Progenitor cell of endocrine pancreas (in vitro differentiated cells): ENCODE measurements at places on chromosomes 2 and 18.

DNA sequence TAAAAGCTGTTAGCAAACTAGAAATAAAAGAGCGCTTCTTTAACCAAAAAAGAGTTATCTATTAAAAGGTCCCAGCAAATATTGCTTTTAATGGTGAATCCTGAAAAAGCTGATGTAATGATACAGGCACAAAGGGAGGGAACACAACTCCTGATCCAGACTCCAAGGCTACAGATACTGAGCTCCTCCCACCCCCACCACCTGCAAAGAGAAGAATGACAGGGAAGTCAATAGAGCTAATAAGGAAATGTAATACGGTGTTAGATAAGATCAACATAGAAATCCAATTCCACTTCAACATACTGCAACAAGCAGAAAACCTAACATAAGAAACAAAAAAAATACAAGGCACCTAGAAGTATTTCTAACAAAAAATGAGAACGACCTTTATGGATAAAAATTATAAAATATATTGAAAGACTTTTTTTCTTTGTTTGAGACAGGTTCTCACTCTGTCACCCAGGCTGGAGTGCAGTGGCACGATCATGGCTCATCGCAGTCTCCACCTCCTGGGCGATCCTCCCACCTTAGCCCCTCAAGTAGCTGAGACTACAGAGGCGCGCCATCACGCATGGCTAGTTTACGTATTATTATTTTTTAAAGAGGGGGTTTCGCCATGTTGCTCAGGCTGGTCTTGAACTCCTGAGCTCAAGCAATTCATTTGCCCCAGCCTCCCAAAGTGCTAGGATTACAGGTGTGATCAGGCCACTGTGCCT is 192.2 kb downstream of the HDAC4 start:
- H3K4me3 ChIP-seq, result peak overlapping the region; percentile 9
- H3K36me3 ChIP-seq, result no peaks in the 10 kb centered on the region
- H3K27me3 ChIP-seq, result no peaks in the 10 kb centered on the region
- no peak for DNase-seq
- H3K27ac ChIP-seq, result peak overlapping the region; percentile 71
- H3K4me1 ChIP-seq, result peaks cover 15% of the 10 kb centered on the region

- H3K4me1 ChIP-seq, result peaks cover 14% of the 10 kb centered on the region
- peaks cover 18% of the 10 kb centered on the region for H3K27me3 ChIP-seq
- H3K27ac ChIP-seq, result no peak overlapping the region
- H3K4me3 ChIP-seq, result no peak overlapping the region
- no peak for DNase-seq
Observed at GRCh38 chr2:20469595-20469994, 22.7 kb downstream of the RHOB start.

GRCh38 chr18:79912409-79912991 is 39.0 kb downstream of the SLC66A2 start:
- H3K4me3 ChIP-seq, result no peak overlapping the region
- H3K36me3 ChIP-seq, result peaks cover 45% of the 10 kb centered on the region
- DNase-seq, result no peak
- H3K27me3 ChIP-seq, result no peaks in the 10 kb centered on the region
- no peak overlapping the region for H3K27ac ChIP-seq

DNA sequence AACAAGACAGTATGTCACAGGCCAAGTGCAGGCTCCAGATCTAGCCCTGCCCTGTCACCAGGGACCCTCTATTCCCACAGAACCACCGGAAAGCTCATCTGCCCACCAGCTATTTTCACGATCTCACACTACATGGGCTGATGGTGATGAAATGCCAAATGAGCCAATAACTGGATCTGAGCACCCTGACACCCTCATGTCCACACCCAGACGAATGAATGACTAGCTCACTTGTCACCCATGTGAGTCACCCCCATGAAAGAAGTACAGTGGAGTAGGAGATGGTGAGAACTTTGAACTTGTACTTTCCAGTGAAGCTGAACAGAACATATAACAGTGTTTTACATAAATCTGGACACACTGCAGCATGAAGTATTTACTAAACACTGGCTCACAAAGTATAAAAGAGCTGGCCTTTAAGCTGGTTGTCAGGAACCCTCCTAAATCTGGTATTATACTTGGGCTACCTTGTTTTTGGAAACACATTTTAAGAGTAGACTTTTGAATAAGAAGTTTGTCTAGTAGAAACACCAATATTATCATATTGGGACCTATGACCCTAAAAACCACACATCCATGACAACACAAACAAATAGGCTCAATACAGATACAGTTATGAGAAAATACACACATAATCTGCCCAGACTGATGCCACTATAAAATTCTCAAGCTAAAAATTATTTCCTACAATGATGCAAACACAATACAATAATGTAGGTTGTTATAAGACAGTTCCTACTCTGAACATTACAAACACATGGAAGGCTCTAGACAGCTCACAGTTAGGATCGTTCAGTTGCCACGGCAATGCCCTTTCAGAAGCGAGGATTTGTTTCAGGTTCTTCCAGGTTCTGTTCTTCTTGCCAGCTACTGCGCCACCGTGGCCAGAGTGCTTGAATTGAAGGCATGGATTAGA is 19.0 kb downstream of the INO80C start:
- peaks cover 8% of the 10 kb centered on the region for H3K36me3 ChIP-seq
- DNase-seq, result no peak
- H3K27me3 ChIP-seq, result no peaks in the 10 kb centered on the region
- H3K27ac ChIP-seq, result peak overlapping the region; percentile 67
- H3K4me3 ChIP-seq, result no peak overlapping the region

DNA sequence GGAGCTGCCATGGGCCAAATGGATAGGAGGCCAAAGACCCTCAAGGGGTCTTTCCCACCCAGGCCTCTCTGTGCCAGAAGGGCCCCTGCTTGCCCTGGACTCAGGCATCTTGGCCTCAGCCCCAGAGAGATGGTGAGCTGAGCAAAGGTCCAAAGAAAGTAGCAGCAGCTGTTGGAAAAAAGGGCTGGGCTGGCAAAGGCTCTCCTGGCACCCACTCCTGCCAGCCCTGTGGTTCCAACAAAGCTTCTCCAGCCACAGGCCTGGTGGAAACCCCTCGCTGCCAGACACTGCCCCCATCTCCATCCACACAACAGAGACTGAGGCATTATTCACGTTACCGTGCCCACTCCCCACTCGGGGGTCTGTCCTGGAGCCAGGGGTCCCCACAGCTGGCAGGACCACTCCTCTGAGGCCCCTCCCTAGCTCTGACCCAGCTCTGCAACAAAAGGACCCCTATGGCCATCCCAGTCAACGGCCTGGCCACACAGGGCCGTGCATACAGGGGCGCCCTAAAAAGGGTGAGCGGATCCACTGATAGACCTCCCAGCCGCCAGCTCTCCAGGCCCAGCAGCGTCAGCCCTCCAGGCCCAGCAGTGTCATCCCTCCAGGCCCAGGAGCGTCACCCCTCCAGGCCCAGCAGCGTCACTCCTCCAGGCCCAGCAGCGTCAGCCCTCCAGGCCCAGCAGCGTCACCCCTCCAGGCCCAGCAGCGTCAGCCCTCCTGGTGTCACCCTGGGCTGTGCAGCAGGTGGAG is 10.1 kb downstream of the BIN1 start:
- no peaks in the 10 kb centered on the region for H3K36me3 ChIP-seq
- no peak overlapping the region for H3K4me3 ChIP-seq
- H3K27me3 ChIP-seq, result no peaks in the 10 kb centered on the region
- H3K4me1 ChIP-seq, result peaks cover 30% of the 10 kb centered on the region

DNA sequence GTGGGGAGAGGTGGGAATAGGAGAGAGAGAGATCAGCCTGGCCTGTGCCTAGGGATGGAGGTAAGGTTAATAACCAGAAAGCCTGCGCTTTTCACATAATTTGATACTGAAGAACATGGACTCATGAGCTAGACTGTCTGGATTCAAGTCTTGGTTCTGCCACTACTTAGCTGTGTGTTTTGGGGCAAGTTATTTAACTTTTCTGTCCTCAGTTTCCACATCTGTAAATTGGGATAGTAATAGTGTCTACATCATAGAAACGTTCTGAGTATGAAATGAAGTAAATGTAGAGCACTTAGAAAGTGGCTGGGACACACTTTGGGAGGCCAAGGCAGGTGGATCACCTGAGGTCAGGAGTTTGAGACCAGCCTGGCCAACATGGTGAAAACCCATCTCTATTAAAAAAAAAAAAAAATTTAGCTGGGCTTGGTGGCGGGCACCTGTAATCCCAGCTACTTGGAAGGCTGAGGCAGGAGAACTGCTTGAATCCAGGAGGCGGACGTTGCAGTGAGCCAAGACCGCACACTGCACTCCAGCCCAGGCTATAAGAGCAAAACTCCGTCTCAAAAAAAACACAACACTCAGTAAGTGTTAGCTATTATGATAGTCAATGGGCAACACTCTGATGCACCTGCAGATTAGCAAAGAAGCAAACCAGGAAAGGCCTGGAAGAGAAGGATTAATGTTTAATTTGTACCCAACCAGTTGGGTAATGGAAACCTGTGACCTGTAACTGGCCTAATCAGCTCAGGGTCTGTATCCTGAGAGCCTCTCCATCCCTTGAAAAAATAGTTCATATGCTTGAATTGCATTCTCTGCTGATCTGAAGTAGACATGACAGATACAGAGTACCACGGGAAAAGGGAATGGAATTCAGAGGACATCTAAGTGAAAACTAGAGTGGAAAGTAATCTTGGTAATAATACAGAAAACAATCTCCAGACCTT is 6.8 kb downstream of the GALM start:
- peaks cover 31% of the 10 kb centered on the region for H3K36me3 ChIP-seq
- H3K27ac ChIP-seq, result no peak overlapping the region
- peaks cover 27% of the 10 kb centered on the region for H3K4me1 ChIP-seq
- no peak for DNase-seq

- H3K4me1 ChIP-seq, result no peaks in the 10 kb centered on the region
- H3K36me3 ChIP-seq, result peaks cover 1% of the 10 kb centered on the region
- no peaks in the 10 kb centered on the region for H3K27me3 ChIP-seq
- no peak for DNase-seq
- no peak overlapping the region for H3K27ac ChIP-seq
Observed at GRCh38 chr2:186339716-186340115, 146.3 kb upstream of the ZC3H15 start.

DNA sequence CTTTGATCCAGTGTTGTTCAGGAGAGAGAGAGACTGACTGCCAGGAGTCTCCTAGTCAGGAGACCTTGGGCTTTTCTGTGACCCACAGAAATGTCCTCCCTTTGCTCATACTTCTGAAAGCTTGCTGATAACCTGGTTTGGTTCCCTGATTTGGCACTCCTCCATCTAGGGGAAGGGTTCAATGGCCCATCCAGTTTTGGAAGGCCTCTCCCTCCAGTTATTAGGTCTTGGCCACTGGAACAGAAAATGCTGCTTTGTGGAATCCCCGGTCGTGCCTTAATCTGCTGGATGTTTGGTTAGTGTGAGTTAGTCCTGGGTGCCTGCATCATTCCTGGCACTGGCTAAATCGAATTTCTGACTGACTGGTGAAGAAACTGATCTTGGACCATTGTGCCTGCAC is 35.7 kb downstream of the KDM3A start:
- H3K4me1 ChIP-seq, result peaks cover 2% of the 10 kb centered on the region
- no peak for DNase-seq
- no peak overlapping the region for H3K27ac ChIP-seq

DNA sequence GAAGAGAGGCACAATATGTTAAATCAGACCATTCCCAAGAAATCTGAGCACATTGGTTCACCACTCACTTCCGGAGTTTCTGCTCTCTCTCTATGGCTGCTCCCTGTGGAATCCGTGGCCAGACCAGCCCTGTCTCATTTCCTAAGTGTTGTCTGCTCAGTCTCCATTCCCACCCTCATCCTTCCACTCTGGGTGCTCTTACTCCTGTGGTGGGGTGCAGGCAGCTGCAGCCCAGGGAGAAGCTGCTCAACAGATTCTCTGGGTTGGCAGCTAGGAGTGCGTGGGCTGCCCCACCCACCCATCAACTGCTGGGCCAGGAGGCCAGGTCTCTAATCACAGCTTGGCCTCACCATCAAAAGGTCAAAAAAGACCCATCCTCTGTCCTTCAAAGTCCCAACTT is 98.3 kb downstream of the ARL4C start:
- no peaks in the 10 kb centered on the region for H3K27me3 ChIP-seq
- H3K4me1 ChIP-seq, result no peaks in the 10 kb centered on the region
- H3K4me3 ChIP-seq, result no peak overlapping the region
- H3K27ac ChIP-seq, result no peak overlapping the region
- no peaks in the 10 kb centered on the region for H3K36me3 ChIP-seq
- DNase-seq, result no peak

DNA sequence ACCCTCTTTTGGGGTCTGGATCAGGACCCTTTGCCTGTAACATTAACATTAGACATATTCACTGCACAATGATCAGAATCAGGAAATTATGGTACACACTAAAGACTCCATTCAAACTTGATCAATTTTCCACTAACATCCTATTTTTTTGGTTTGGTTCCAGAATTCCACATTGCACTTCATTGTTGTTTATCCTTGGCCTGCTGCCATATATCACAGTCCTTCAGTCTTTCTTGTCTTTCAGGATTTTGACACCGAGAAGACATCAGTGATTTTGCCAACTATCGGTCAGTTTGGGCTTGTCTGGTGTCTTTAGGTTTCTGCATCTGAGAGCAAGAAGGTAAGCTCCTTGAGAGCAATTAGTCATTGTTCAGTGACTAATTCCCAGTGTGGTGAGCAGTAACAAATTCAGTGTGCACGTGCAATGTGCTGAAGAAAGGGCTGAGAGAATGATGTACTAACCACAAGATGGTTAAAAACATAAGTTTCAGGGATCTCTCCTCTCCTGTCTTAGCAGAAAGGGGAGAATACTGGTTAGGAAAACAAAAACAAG is 23.5 kb downstream of the MARCHF4 start:
- H3K27me3 ChIP-seq, result peaks cover 31% of the 10 kb centered on the region
- no peak for DNase-seq
- no peak overlapping the region for H3K27ac ChIP-seq
- H3K36me3 ChIP-seq, result no peaks in the 10 kb centered on the region
- H3K4me3 ChIP-seq, result no peak overlapping the region

DNA sequence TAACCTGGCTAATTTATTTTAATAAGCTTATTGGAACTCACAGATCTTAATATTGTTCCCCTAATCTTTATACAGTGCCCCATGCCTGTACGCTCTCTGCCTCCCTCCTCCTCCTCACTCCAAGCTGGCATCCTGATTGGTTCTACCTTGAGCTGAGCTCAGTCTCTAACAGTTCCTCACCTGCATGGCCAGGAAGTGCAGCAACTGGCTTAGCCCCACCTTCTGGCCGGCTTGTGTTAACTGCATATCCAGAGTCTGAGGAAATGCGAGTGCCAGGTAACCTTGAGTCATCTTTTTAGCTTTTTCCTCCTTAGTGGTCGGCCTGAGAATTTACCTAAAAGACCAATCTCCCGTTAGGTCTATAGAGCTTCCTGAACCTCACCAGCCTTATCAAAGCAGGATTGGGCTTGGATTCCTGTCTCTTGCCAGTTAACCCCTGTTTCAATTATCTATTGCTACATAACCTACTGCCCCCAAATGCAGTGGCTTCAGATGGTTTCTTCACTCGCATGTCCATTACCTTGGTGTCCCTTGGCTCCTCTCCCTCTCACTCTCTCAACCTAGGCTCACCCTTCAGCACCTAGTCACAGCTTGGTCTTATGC is 89.5 kb upstream of the STK39 start:
- no peak overlapping the region for H3K27ac ChIP-seq
- no peaks in the 10 kb centered on the region for H3K36me3 ChIP-seq
- no peak for DNase-seq
- H3K27me3 ChIP-seq, result peaks cover 2% of the 10 kb centered on the region
- no peak overlapping the region for H3K4me3 ChIP-seq
